ENCODE measurements at places on chromosomes 4 and X. TPM values are rescaled to one million over a fixed set of nuclear protein-coding genes. Genes with fewer than 3 reads are reported as not detected.

The TMSB15C gene
- total RNA-seq: 6.2 TPM

The HPGDS gene
- total RNA-seq: 7.5 TPM

GRCh38 chr4:185958094-185958747, 110.7 kb upstream of the TLR3 start:
- DNase-seq: no peak

DNA sequence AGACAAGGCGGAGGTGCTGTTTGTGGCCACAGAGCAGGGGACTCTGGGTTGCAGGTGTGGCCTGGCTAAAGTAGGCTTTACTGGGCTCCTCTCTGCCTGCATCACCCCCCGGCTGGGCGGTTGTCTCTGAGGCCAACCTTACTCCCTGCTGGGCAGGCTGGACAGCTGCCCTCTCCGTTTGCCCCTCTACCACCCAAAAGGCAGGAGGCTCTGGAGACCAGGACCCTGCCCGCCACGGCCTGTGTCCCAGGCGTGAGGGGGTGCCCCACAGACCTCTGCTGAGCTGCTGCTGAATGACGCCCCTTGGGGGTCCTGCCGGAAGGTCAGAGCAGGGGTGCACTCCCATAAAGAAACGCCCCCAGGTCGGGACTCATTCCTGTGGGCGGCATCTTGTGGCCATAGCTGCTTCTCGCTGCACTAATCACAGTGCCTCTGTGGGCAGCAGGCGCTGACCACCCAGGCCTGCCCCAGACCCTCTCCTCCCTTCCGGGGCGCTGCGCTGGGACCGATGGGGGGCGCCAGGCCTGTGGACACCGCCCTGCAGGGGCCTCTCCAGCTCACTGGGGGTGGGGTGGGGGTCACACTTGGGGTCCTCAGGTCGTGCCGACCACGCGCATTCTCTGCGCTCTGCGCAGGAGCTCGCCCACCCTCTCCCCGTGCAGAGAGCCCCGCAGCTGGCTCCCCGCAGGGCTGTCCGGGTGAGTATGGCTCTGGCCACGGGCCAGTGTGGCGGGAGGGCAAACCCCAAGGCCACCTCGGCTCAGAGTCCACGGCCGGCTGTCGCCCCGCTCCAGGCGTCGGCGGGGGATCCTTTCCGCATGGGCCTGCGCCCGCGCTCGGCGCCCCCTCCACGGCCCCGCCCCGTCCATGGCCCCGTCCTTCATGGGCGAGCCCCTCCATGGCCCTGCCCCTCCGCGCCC, 920 bp downstream of the HTT-AS start:
- peak; percentile 28 for DNase-seq

- DNase-seq: no peak
Observed at GRCh38 chrX:71627588-71628404, 9.5 kb upstream of the CXCR3 start.

- no peak for DNase-seq
Observed at GRCh38 chr4:181820553-181820952, 422.6 kb upstream of the TENM3 start.

DNA sequence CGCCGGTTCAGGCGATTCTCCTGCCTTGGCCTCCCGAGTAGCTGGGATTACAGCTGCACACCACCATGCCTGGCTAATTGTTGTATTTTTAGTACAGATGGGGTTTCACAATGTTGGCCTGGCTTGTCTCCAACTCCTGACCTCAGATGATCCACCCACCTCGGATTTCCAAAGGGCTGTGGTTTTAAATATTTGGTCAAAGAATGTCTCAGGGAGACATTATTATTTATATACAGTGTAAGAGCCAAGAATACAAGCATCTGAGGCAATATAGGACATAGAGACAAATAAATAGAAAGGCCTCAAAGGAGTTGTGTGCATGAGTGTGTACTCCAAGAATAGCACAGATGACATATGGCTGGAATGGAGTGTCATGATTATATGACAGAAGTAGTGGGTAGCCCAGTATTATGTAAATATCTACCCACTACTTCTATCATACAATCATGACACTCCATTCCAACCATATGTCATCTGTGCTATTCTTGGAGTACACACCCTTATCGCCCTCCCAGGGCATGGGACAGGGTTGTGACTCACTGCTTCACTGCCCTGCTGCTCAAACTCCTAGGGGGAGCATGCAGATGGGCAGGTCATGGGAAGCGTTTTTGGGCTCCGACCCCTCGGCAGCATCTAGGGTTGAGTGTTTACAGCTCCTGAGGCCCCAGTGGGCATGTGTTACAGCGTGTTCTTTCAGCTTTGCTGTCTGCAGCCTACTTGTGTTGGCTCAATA, 1649.8 kb upstream of the PCDH10 start:
- DNase-seq: no peak

DNA sequence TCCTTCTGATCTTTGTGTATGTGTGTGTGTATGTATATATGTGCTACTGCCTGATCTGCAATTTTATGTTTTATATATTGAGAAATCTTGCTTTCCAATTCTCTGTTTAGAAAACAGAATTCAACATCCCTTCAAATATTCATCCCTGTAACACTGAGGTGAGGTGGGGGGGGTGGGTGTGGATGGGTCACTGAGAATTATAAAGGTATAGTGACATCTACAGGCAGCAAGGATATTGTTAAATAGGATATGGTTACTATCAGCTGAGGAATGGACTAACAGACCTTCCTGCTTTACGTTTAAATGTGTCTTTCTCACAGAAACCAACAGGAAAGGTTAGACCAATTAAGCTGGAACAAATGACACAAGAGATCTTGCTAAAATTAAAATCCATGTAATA, 19.0 kb upstream of the MAGEB2 start:
- no peak for DNase-seq

GRCh38 chrX:19852014-19853005, 35.1 kb downstream of the SH3KBP1 start:
- no peak for DNase-seq

DNA sequence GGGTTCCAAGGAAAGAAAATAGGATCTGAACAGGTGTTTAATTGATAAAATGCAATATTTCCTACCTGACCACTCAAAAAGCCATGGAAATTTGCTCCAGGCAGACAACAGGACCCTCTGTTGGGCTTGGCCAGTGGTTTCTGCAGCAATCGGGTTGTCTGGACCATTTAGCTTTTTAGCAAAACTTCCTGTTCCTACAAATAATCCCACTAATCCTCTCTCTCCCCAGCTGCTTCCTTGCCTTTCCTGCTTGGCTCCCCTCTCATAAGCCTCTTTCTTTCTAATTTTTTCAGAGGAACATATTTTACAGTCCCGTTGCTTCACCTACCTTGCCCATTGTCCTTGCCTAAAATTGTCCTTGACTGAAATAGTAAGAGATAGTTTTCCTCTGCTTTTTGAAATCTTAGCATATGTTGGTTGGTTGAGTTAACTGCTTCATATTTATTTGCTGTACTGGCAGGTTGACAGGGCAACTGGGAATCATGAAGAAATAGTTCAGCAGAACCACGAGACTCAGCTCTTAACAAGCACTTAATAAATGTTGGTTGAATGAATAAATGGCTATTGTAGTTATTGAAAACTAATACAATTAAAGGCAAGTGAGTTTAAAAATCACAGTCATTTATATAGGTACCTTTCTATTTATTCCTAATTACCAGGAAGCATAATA, 259.8 kb downstream of the KCNIP4 start:
- no peak for DNase-seq

The PSAPL1 gene
- total RNA-seq: not detected

DNA sequence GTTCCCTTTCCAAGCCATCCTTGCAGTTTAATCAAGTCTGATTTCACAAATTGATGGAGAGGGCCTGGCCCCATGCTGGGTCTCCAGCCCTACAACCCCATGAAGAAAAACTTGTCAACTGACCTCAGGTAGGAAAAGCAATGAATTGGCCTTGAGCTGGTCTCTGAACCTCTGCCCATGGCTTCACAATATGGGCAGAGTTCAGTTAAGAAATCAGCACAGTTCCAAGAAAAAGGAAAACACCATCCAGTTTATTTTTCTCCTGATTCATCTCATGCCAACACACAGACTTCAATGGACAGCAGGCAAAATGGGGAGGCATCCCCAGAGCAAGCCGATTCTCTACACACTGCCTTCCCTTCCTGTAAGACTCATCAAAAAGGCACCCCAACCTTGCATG, 3.3 kb downstream of the RIPPLY1 start:
- no peak for DNase-seq

DNA sequence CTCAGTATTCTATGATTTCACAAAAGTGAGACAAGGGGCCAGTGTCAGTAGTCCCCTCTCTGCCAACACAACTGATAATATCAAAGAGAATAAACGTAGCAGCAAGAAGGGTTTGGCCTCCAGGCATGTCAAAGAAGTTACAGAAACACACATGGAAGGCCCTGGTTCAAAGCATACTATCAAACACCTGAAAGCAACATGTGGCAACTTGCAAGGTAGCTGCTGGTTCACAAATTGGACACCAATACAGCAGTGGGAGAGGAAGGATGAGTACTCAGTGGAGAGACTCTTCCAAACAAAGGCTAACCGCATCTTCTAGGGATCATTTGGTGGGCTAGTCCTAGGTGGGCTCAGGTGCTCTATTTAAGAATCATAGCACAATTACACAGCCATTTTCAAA, 74.9 kb upstream of the MAOA start:
- DNase-seq: no peak

DNA sequence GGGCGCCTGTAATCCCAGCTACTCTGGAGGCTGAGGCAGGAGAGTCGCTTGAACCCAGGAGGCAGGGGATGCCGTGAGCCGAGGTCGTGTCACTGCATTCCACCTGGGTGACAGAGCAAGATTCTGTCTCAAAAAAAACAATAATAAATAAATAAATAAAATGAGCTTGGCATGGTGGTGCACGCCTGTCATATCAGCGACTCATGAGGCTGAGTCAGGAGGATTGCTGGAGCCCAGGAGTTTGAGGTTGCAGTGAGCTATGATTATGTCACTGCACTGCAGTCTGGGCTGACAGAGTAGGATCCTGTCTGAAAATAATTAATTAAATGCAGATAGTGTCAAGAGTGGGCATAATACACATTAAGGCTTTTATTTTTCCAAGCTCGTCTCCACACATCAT, 77.5 kb downstream of the DHRSX start:
- DNase-seq: no peak

The CENPVL2 gene
- not detected for total RNA-seq

GRCh38 chr4:11881364-11881763, 452.7 kb upstream of the HS3ST1 start:
- no peak for DNase-seq

The MSX1 gene
- 8.5 TPM for total RNA-seq

GRCh38 chrX:16785247-16786138, 773 bp upstream of the TXLNG start:
- DNase-seq: no peak

The GLRA3 gene
- total RNA-seq: 54.7 TPM

All from breast epithelium (tissue), 4 donors.